ENCODE measurements at places on chromosomes 6 and 20.

GRCh38 chr6:19434065-19434464 lies 403.1 kb upstream of the ID4 start:
- DNase-seq, result no peak

- DNase-seq, result no peak
Measured at GRCh38 chr6:19175023-19175422, 662.1 kb upstream of the ID4 start.

GRCh38 chr6:16585805-16586204 lies 175.5 kb downstream of the ATXN1 start:
- no peak for DNase-seq

GRCh38 chr6:26214803-26215584 lies 127.8 kb downstream of the HFE start:
- no peak for DNase-seq

DNA sequence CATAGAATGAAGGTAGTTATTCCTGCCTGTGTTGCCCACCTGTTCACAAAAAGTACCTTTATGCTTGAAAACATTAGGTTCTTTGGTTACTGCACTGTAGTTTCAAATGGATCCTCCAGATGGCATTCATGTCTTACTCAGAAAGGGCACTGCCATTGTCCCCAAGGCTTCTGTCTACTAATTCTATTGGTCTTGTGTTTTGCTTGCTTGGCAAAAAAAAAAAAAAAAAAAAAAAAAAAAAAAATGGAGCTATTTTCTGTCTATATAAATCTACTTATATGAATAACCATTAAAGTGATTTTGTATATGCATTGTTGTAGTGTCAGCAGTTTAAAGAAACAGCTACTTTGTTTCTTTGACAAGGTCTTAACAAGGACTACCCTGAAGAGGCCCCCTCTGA lies 12.7 kb upstream of the EFHC1 start:
- DNase-seq, result peak; percentile 52

DNA sequence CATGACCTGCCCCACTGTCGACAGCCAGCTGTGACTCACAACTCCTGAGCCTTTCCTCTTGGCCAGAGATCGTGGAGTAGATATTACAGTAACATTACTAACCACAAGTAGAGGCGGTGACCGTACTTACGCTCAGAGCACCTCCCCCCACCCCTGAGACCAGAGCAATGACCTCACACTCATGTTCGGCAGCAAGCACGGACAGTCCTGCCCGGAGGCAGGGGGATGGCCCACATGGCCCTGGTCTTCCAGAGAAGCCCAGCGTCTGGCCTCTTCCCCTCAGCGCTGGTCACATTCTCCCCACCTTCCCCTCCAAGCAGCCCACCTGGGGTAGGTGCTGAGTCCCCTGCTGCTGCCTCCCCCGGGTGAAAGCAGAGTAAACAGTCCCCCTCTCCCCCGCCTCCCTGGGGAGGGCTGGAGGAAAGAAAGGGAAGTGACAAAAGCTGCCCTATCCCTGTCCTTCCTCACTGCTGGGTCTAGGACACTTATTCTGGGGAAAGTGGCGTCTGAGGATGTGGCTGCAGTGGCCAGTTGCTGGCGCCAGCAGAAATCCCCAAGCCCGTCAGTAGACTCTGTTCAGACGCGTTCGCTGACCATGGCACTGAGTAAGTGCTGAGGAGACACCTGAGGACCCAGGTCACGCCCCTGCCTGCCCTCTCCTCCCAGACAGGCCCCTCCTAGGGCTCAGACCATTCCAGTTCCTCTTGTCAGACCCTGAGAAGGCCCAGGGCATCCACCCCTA lies 68.5 kb downstream of the MRPL14 start:
- no peak for DNase-seq

DNA sequence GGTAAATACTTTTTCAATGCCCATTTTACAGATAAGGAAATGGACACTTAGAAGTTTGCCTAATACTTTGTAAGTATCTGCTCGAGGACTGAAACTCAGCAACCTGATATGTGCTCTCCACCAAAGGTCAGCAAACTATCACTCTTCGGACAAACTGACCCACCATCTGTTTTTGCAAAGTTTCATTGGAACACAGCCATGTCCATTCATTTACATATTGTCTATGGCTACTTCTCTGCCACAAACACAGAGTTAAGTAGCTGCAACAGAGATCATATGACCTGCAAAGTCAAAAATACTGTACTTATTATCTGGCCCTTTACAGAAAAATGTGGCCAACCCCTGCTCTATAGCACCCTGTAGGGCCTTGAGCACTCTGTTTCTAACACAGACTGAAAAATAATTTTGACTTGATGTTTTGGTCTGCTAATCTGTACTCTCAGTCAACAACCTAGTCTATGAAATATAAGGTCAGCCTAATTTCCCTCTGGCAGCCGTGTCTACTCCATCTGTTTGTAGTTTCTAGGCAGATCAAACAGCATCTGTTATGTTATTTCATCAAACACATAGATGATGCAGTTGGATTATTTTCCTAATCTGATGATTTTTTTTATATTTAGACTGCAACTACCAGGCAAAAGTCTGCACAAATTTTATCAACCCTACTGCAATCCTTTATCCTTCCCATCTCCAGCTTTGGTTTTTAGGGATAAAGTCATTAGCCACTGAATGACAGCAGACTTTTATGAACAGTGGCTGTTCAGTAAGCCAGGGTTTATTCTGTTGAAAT lies 41.4 kb upstream of the BEND6 start:
- no peak for DNase-seq

GRCh38 chr20:31698803-31699718 lies 23.6 kb downstream of the BCL2L1 start:
- DNase-seq, result peak; percentile 27

DNA sequence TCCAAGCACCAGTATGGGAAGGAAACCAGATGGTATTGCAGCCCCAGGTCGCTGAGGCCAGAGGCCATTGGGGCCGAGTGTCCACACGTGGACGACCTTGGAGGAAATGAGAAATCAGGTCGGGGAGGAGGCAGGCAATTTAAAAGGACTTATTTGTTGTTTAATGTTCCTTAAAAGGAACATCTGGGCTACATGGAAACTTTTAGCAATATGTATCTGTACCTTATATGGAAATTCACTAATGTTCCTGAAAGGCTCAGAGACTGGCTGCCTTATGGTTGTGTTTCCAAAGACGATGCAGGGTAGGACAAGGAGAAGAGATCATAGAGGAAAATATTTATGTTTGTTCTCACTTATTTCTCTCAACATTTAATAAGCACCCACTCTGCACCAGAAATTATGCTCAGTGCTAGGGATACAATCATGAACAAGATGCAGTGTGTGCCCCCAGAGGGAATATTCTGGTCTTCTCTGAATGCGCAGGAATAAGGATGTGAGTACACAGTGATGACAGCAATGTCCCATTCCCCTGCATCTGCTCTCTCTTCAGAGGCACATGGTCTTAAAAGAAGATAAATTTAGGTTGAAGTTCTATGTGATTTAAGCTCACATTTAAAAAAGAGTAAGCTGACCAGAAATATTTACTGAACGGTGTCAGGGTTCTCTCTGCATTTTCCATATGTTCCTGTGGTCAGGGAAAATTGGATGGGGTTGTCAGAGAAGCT lies 3.4 kb downstream of the BNIP5 start:
- no peak for DNase-seq

DNA sequence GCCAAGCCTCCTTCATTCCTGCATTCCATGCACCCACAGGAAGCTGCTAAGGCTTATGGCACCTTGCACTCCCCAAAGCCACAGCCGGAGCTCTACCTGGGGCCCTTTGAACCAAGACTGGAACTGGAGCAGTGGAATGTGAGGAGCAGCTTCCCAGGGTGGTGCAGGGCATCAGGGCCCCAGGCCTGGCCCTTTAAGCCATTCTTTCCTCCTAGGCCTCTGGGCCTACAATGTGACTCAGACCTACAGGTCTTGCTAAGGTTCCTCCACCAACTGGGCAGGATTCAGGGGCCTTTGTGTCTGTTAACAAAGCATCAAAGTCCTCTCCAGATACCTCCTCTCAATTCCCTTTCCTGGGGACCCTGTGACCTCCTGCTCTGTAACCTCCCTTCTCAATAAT lies 36.2 kb downstream of the SF3B5 start:
- no peak for DNase-seq

- no peak for DNase-seq
Measured at GRCh38 chr6:105897131-105897530, 189.0 kb upstream of the PRDM1 start.

DNA sequence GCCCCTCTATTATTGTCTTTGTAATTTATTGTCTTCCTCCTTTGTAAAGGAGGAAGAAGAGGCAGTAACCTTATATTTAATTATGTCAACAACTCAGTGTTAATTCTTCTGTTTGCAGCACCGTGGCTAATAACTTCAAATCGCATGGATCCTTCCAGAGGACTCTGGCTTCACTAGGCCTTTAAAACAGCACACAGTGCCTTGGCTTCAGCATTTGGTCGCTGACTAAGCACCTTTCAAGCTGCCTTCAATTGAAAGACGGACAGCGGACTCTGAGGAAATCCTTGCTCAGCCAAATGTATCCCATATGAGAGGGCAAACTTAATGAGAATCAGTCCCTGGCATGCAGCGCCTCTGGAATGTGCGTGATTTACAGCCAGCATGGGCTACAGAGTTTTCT lies 64.2 kb downstream of the SGK1 start:
- no peak for DNase-seq

All from NCI-H2081 (cell line).